Brain (organoid and tissue), 16 donors: ENCODE measurements at places on chromosomes 3 and 15.
A peak's percentile ranks its signal among the peaks of the same experiment; 100 is the strongest.

DNA sequence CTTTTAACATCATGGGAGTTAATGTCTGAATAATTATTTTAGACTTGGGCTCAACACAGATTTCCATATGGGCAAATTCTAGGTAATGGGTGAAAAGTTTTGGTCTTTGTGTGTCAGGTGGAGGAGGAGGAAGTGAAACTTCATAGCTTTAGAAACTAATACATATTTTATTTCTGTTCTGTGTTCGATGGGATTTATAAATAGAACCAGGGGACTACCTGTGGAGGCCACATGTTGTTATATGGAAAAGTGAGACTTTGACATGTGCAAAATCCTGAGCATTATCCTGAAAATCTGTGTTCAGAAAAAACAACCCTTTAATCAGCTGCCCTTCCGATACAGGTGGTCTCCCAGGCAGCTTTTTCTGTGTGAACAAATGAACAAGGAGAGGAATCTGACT lies 209.5 kb downstream of the SOX2 start:
- no peak for DNase-seq

DNA sequence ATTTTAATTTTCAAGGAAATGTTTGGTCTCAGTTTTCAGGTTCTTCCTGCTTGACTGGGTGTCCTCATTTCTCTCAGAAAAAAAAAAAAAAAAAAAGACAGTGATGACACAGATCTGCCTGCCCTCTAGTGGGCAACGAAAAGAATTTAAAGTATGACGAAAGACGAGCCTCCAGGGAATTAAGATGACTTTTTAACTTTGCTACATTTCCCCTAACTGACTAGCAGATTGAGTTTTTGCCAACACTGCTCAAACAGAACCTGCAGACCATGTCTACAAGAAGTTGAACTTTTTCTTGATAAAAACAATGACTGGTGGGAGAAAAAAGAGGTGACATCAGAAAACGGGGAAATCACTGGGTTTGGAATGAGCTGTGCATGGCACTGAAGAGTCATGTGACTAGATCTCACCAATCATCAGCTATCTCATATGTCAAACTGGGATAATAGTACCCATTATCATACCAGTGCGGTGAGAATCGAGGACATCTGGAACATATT lies 40.8 kb downstream of the EOMES start:
- peak; percentile 65 for DNase-seq

- no peak for DNase-seq
Observed at GRCh38 chr3:191065181-191065805, 133.7 kb upstream of the OSTN start.

- DNase-seq: no peak
Observed at GRCh38 chr3:125075738-125076137, 19.9 kb upstream of the HEG1 start.

- DNase-seq: no peak
Observed at GRCh38 chr3:7489417-7489816, 628.5 kb downstream of the GRM7 start.
